Activated naive CD4-positive, alpha-beta T cell treated with anti-CD3 and anti-CD28 coated beads, Interleukin-2, amount 10 ng/mL, durations not matched to agents 7 days and 5 days (primary cell): ENCODE measurements at places on chromosomes 7 and 10.

- DNase-seq: peak; percentile 60
Measured at GRCh38 chr7:74174606-74175082, 488 bp downstream of the EIF4H start.

DNA sequence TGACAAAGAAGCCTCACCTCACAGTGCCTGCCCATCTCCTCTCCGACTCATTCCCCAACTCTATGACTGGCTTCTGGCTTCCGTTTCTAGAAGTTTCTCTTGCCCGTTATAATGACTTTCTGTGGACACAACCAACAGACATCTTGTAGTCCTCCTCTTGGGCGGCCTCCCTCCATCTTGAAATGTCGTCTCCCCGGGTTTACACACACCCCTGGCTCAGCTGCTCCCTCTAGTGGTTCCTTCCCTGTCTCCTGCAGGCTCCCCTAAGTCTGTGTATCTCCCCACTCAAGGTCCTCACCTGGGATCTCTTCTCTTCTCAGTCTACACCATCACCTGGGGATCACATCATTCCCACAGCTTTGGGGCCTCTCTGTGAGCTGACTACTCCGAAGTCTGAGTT is 123.4 kb upstream of the NEBL start:
- DNase-seq: peak; percentile 23

- peak; percentile 62 for DNase-seq
Measured at GRCh38 chr7:5629941-5630340, 151.5 kb downstream of the RNF216 start.

- DNase-seq: no peak
Measured at GRCh38 chr7:38291650-38292049, 18.2 kb upstream of the TARP start.

GRCh38 chr10:45607276-45607675 is 65.3 kb downstream of the ZFAND4 start:
- no peak for DNase-seq

DNA sequence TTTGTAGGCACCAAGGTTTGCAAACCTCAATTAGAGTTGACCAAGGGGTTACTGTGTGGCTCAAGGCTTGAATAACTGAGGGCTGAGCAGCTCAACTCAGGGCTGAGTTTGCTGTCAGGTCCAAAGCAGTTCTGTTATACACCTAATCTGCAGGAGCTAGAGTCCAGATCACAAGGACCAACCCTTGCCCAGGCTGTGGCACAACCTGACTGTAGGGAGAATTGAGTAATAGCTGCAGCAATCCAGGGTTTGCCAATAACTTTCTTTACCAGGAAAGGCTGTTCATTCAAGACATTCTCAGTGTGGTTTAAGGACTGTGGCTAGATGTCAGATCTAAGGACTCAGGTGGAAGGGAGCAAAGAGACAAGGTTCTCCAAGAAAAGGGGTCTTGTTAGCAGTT is 115.6 kb upstream of the IMMP2L start:
- no peak for DNase-seq
